Activated CD8-positive, alpha-beta memory T cell treated with anti-CD3 and anti-CD28 coated beads for 48 hours (primary cell): ENCODE measurements at places on chromosomes 16 and 17.

DNA sequence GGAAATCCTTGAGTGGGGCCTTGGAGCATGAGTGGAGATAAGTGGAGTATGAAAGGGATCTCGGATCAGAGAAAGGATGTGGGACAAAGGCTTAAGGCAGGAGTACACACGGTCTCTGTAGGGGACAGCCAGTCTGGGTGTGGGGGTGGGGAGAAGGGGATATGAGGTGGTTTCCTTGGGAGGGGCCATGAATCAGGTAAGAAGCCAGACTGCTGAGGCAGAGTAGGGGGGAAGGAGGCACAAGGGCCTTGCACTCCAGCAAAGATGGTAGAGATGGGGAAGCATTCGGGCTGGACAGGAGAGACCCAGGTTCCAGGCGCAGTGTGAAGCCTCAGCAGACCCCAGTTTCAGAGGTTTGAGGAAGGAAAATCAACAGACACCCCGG, 1.6 kb downstream of the HSD11B2 start:
- no peak for DNase-seq

DNA sequence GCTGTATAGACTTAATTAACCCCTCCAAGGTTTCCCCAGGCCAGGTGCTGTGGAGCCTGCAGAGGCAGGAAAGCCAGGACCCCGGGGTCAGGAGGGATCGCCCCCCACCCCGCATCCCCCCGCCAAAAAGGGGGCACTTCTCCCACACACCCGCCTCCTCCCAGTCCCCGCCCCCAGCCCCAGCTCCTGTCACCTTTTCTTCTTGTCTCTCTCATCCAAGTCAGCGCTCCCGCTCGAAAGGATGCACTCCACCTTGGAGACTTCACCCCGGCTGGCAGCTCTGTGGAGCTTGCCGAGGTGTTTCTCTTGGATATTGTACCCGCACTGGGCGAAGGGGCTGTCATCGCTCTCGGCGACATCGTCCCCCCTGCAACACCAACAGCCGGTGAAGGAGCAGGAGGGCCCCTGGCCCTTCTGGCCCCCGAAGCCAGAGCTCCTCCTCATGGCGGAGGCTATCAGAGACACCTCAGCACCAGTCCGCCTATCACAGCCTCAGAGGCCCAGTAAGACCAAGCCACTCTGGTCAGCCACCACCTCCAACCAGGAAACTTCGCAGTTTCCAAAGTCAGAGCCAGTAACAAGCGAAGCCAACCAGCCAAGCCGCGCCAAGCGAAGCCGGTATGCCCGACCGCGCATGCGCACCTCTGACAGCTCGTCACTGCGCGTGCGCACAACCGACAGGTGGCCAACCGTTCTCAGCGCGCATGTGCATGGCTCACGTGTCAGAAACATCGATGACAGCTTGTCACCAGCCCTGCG, 52.5 kb downstream of the SHCBP1 start:
- no peak for DNase-seq

GRCh38 chr16:49282690-49283375, 1.2 kb upstream of the CBLN1 start:
- DNase-seq: no peak

GRCh38 chr16:24753437-24753836, 24.0 kb downstream of the TNRC6A start:
- no peak for DNase-seq

GRCh38 chr16:17018585-17018939, 452.2 kb downstream of the XYLT1 start:
- DNase-seq: no peak

GRCh38 chr16:35146723-35147458, 1687.5 kb downstream of the TP53TG3F start:
- DNase-seq: no peak

GRCh38 chr17:7667656-7668406, 17.1 kb downstream of the ATP1B2 start:
- DNase-seq: no peak

GRCh38 chr16:78209951-78210661, 110.7 kb downstream of the WWOX start:
- no peak for DNase-seq

- no peak for DNase-seq
Measured at GRCh38 chr17:13503526-13503925, 98.2 kb downstream of the HS3ST3A1 start.

DNA sequence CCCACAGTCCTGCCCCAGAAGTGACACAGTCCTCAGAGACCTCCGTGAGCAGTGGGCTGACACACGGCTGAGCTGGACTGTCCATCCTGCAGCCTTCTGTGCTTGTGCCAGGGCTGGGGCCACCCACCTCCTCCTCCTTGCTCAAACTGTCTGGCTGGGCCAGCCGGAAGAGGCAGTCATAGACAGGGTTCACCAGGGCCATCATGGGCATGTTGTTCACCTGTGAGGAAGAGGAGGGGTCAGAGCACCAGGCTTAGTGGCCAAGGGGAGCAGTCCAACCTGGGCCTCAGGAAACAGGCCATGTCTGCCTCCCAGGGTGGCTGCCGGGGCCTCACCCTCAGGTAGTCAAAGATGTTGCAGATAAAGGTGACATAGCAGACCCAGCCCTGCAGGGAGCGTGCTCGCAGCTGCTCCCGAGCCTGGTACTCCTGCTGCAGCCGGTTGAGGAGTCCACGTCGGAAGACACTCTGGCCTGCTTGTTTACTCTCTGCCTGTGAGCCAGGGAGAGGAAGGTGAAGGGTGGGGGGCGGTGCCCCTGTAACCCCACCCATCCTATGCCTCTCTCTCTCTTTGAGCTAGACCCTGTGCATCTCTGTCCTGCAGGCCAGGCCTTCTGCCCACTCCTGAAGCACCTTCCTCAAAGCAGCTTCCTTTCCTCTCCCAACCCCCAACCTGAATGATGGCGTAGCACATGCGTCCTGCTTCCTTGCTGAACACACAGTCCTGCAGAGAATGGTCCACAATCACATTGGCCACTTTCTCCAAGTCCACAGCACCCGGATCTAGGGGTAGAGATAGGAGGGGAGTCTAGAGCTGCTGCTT, 3.4 kb downstream of the MIF4GD start:
- DNase-seq: no peak

- DNase-seq: no peak
Measured at GRCh38 chr17:47810901-47811635, 10.5 kb downstream of the OSBPL7 start.

- DNase-seq: no peak
Measured at GRCh38 chr16:6946802-6947201, 385.8 kb upstream of the RBFOX1 start.

DNA sequence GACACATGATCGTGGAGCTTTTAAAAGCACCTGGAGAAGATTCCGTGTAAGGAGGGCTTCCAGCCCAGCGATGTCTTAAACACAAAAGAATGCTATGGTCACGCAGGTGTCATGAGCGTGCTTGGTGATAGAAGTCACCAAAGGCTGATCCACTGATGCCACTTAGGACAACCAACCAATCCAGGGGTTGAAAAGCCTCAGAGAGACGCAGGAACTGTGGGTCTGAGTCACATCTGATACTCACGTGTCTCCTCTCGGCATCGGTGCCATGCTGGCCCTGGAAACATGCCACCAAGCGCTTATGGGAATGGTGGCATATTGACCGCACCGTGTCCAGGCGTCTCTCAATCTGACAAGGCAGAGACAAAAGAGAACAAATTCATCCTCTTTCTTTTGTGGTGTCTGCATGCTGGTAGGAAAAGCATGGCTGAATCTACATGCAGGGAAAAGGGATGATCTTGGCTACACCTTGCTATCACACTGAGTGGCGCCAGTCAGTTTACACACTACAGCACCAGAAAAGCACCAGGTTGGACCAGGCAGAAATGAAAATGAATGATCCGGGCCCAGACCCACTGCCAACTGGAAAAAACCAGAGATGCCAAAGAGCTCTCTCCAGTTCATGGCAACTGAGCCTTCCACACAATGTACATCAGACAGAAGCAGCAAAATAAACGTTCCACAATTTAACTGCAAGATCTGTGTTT, 38.0 kb downstream of the ARHGAP17 start:
- DNase-seq: no peak

- DNase-seq: no peak
Measured at GRCh38 chr16:65098916-65099315, 22.9 kb downstream of the CDH11 start.

DNA sequence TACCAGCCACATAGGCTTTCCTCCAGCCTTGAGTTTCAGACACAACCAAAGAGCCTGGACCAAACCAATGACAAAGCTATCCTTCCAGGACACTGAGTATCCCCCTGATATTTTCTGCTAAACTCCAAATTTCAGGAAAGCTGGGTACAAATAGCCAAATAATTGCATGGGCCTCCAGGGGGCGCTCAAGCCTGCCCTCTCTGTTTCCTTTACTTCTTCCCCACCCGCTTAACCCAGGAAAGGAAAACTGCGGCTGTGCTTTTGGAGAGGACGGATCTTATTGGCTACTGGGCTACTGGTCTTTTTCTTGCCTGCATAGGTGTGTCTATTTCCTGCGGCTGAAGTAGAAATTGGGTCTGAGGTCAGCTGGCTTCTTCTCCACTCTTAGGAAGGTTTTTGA, 30.1 kb downstream of the GNGT2 start:
- peak; percentile 60 for DNase-seq

DNA sequence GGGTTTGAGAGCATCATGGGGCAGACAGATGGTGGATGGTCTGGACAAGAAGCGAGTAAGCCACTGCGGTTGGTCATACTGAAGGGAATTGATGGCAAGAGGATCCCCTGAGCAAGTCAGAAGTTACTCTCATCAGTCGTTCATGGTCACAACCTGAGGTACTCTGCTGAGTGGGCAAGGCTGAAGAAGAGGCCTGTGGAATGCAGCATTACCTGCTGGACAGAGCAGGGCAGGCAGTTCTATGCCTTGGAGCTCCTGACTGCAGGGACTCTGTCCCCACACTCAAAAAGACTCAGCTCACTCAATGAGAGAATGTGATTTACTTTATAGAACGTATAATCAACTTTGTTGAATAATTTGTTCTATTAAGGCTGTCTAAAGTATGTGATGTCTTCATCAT, 28.3 kb downstream of the ALDH3A2 start:
- DNase-seq: no peak

DNA sequence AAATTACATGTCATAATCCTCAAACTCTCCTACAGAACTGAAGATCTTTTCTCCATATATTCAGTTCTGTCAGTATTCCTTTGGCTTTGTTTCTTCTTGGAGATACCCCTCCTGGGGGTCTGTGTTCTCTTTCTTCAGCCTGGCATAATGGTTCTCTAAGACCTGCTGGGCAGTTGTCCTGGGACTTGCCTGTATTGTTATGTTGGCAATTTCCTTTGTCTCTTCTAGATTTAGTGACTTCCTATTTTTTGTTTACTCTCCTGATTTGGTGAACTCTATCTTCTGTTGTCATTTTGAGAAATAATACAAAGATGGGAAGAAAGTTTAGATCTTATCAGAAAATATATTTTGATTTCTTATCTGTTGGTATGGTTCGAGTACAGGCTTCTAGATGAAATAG, 127.8 kb downstream of the GOSR1 start:
- DNase-seq: no peak

- DNase-seq: no peak
Measured at GRCh38 chr17:27244491-27245223, 49.3 kb upstream of the WSB1 start.

DNA sequence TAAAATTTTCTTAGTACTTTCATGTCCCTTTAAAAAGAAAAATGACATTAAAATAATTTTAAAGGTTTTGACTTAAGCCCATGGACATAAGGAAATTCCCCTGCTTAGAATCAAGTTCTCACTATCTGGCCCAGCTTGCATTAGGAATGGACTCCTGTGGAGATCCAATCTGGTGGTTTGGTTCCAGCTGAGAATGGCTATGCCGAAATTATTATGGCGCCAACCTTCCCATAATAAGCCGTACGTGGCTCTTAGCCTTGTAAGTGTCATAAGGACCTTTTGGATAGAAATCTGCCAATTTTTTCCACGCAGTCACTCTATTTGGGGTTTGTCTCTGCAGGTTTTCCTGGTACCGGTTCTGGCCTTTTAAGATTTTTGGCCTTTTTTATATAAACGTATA, 262.1 kb upstream of the MAF start:
- DNase-seq: no peak

GRCh38 chr17:63573634-63574033, 23.4 kb downstream of the DCAF7 start:
- no peak for DNase-seq

DNA sequence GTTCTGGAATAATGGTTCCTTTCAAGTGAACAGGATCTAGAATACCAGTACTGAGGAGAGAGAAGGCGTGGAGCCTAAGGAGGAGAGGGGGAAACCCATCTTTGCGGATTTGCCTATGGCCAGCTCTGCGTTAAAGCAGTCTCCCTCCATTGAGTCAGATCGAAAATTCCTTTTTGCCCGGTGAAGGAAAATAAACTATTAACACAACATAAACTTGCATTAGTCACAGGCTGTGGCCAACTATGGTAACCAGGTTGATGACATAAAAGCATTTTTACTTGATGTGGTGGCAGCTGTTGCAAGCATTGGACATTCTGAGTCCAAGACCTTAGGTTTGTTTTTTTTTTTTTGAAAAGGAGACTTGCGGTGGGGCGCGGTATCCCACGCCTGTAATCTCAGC, 8.9 kb downstream of the LDAF1 start:
- DNase-seq: no peak

DNA sequence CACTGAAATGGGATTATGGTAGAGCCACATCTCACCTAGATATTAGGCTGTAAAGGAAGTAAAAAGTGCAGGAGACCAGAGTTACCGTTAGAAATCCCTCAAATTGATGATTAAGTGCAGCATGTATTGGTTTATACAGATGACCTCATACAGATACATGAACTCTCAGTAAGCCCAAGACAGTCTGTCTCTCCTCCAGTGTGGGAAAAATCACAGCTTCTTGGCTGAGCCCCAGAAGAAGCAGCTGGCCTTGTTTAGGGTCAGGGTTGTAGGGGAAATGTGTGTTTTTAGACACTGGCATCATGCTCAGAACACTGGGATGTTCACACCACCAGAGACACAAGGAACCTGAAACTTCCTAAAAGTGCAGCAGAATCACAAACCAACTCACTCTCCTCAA, 135.9 kb downstream of the KATNIP start:
- DNase-seq: no peak

GRCh38 chr17:39608142-39608981, 642 bp upstream of the NEUROD2 start:
- DNase-seq: no peak

GRCh38 chr17:83032781-83033180, 46.6 kb upstream of the METRNL start:
- no peak for DNase-seq

- no peak for DNase-seq
Measured at GRCh38 chr16:12417030-12417814, 386.5 kb downstream of the CPPED1 start.

GRCh38 chr16:54930005-54930868, at the start of gene IRX5:
TSS of gene IRX5 (plus strand) at chr16:54930865. CDS start at chr16:54931199, 334 bp downstream.
- DNase-seq: no peak

GRCh38 chr17:7045492-7046126, 1.7 kb upstream of the SLC16A11 start:
- no peak for DNase-seq

- no peak for DNase-seq
Measured at GRCh38 chr17:10756185-10756584, 26.4 kb upstream of the TMEM220 start.
